Activated CD4-positive, alpha-beta T cell treated with anti-CD3 and anti-CD28 coated beads, Interleukin-2, amount 10 ng/mL, durations not matched to agents 7 days and 5 days (primary cell): ENCODE measurements at places on chromosomes 13 and 19. TPM values are rescaled to one million over a fixed set of nuclear protein-coding genes. Genes with fewer than 3 reads are reported as not detected.

CELF5 gene
- total RNA-seq, result 0.20 TPM

DOCK6 gene
- total RNA-seq, result not detected

SHISA7 gene
- total RNA-seq, result not detected

GRCh38 chr19:48720613-48721296, 1.2 kb upstream of the MAMSTR start:
- peaks cover 10% of the 10 kb centered on the region for H3K36me3 ChIP-seq
- peak overlapping the region; percentile 88 for H3K4me3 ChIP-seq
- peaks cover 30% of the 10 kb centered on the region for H3K4me1 ChIP-seq
- peak overlapping the region; percentile 98 for H3K27ac ChIP-seq
- peak; percentile 96 for DNase-seq
- no peaks in the 10 kb centered on the region for H3K27me3 ChIP-seq

DNA sequence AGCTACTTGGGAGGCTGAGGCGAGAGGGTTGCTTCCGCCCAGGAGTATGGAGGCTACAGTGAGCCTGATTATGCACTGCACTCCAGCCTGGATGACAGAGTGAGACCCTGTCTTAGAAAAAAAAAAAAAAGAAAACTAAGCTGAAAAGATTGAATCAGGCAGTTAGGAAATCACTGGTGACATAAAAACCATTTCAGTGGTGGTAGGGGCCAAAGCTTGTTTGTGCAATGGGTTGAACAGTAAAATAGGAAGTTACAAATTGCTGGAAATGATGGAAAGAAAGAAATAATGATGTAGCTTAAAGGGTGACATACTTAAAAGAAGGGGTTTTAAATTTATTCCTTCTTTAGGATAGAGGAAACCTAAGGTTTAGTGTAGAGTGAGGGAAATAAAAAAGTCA, 4.8 kb upstream of the OXGR1 start:
- no peak overlapping the region for H3K27ac ChIP-seq
- H3K27me3 ChIP-seq, result peaks cover 24% of the 10 kb centered on the region
- no peak for DNase-seq
- no peaks in the 10 kb centered on the region for H3K36me3 ChIP-seq
- H3K4me3 ChIP-seq, result no peak overlapping the region
- H3K4me1 ChIP-seq, result peaks cover 4% of the 10 kb centered on the region

DNA sequence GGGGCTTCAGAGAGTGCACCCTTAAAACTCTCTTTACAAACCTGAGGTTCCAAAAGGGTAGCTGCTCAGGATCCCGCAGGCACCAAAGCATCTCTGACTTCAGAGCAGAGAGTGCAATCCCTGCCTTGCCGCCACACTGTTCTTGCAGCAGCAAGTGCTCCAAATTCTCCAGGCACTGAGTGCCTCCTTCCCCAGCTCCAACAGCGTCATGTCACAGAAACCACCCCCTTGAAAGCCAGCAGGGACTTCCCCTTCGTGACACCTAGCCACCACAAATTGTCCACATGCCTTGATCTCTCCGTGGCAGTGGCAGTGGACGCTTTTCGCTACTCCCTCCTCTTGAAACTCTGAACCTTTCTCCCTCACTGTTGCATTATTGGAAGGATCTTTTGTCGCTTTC, 39.9 kb downstream of the MBNL2 start:
- H3K27ac ChIP-seq, result no peak overlapping the region
- H3K36me3 ChIP-seq, result peaks cover 16% of the 10 kb centered on the region
- H3K4me3 ChIP-seq, result no peak overlapping the region
- DNase-seq, result no peak
- no peaks in the 10 kb centered on the region for H3K27me3 ChIP-seq

DNA sequence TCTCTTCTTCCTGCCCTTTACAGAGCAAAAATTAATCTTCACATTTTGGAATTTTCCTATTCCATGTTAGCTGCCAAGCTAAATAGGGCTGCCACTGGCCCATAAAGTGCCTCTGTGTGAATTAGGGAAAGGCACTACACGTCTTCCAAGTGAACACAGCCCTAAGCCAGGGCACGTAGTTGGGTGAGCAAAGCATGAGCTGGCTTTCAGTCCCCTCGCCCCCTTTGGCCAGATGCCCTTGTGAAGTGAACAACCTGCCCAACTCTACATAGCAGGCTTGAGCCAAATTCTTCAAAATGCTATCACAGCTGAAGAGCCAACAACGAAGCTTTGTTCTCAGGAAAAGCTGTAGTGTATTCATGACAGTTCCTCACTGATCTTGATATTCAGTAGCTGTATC, 213.1 kb downstream of the OXGR1 start:
- no peak for DNase-seq
- H3K36me3 ChIP-seq, result no peaks in the 10 kb centered on the region
- H3K27ac ChIP-seq, result no peak overlapping the region
- no peaks in the 10 kb centered on the region for H3K4me1 ChIP-seq
- H3K27me3 ChIP-seq, result no peaks in the 10 kb centered on the region

DNA sequence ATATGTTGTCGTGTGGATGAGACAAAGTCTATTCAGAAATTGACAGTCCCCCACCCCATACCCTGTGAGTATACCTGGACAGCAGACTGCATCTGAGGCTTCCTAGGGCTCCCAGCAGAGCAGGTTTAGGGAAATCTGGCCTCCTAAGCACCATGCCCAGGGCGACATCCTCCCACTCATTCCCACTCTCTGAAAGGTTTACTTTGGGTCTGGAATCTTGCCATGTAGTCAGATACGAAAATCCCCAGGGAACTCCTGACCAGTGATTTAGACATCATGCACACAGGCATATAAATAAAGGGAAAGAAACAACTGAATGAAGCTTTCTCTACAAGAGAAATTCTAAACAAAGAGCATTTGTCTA, 717 bp upstream of the NALCN start:
- no peak overlapping the region for H3K27ac ChIP-seq
- no peak overlapping the region for H3K4me3 ChIP-seq
- peaks cover 2% of the 10 kb centered on the region for H3K4me1 ChIP-seq
- no peaks in the 10 kb centered on the region for H3K36me3 ChIP-seq

DNA sequence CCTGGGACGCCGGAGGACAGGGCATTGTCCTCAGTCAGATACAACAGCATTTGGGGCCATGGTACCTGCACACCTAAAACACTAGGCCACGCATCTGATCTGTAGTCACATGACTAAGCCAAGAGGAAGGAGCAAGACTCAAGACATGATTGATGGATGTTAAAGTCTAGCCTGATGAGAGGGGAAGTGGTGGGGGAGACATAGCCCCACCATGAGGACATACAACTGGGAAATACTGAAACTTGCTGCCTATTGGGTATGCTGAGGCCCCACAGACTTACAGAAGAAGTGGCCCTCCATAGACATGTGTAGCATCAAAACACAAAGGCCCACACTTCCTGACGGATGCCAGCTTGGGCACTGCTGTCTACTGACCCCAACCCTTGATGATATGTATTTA, 1.4 kb upstream of the ICAM4 start:
- H3K27me3 ChIP-seq, result peaks cover 27% of the 10 kb centered on the region
- peaks cover 50% of the 10 kb centered on the region for H3K4me1 ChIP-seq
- no peak for DNase-seq
- H3K36me3 ChIP-seq, result peaks cover 26% of the 10 kb centered on the region
- H3K4me3 ChIP-seq, result no peak overlapping the region

DNA sequence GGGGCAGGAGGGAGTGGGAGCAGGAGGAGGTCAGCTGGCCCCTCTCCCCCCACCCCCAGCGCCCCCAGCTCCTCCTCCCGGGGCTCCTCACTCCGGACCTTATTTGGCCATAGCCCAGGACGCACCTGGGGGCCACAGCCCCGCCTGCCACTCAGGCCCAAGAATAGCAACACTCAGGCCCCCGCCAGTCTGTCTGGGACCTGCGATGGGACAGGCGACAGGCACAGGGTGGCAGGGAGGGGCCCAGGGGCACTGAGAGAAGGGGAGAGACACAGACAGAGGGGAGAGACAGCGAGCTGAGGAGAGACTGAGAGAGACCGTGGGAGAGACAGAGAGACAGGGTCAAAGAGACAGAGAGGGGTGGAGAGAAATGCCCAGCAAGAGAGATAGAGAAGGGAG, 10.2 kb downstream of the JOSD2 start:
- H3K36me3 ChIP-seq, result no peaks in the 10 kb centered on the region
- DNase-seq, result no peak
- no peaks in the 10 kb centered on the region for H3K4me1 ChIP-seq
- no peak overlapping the region for H3K4me3 ChIP-seq
- H3K27ac ChIP-seq, result no peak overlapping the region

DNA sequence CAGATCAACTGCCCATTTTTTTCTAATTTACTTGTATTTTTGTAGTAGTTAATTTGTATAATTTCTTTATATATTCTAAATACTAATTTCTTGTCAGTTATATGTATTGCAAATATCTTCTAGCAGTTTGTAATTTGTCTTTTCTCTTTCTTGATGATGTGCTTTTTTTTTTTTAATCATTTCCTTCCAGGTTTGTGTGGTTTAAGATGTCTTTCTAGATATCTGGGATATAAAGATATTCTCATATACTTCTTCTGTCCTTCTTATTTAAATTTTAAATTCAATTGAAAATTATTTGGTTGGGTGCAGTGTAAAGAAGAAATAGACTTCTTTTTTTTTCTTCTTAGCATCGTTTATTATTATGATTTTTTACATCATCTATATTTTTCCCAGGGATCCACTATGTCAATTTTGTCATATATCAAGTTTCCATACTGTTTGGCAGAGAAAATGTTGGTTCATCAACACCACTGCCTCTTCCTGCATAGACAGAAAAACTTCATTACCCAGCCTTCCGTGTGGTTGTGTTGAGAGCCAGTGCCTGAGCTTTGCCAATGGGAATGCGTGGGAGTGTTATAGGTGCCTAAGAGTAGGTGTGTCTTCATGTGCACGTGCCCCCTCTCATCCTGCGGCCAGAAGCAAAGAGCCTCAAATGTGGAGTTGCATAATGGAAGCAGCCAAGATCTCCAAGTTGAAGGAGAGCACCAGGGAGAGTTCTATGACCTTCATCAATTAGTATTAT, 15.8 kb downstream of the CPB2 start:
- no peaks in the 10 kb centered on the region for H3K4me1 ChIP-seq
- no peak overlapping the region for H3K4me3 ChIP-seq
- H3K36me3 ChIP-seq, result no peaks in the 10 kb centered on the region
- peaks cover 13% of the 10 kb centered on the region for H3K27me3 ChIP-seq
- no peak overlapping the region for H3K27ac ChIP-seq

- H3K4me3 ChIP-seq, result no peak overlapping the region
- peaks cover 12% of the 10 kb centered on the region for H3K4me1 ChIP-seq
- H3K27ac ChIP-seq, result no peak overlapping the region
- H3K27me3 ChIP-seq, result peaks cover 3% of the 10 kb centered on the region
- no peak for DNase-seq
Measured at GRCh38 chr13:26983543-26984320, 187.9 kb downstream of the USP12 start.

DNA sequence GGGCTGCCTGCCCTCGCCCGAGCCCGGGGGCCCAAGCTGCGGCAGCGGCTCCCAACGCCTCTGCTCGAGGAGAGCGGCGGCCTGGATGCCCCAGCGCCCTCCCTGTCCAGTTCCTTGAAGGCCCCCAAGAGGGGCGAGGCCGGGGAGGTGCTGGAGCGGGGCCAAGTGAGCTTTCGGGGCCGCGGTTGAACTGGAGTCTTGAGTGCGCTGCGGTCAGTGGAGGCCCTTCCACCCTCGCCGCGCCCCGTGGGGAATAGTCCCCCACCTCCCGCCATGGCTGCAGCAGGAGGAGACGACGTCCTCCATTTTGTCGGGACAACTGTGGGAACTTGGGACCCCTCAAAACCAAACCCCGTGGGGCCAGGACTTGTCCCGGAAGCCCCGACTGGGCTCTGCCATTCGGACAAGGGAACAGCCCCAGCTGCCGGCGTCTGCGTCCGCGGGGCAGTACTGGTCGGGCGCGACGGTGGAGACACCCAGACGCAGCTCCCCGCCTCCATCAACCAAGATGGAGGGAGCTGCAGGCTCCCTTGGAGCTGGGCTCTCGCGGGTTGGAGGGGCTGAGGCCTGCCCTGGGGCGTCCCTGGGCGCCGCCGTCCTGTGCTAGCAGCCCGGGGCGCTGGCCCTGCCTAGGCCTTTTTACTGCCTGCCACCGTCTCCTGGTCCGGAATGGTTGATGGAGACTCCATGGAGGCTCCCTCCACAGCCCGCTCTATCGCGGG, 736 bp upstream of the ZMYM5 start:
- peak overlapping the region; percentile 97 for H3K27ac ChIP-seq
- peaks cover 31% of the 10 kb centered on the region for H3K4me1 ChIP-seq
- peaks cover 15% of the 10 kb centered on the region for H3K36me3 ChIP-seq
- DNase-seq, result peak; percentile 53
- H3K27me3 ChIP-seq, result no peaks in the 10 kb centered on the region

- no peak for DNase-seq
- no peaks in the 10 kb centered on the region for H3K36me3 ChIP-seq
- H3K4me3 ChIP-seq, result no peak overlapping the region
- peaks cover 31% of the 10 kb centered on the region for H3K27me3 ChIP-seq
- no peak overlapping the region for H3K27ac ChIP-seq
Measured at GRCh38 chr13:30818323-30818960, 83.1 kb downstream of the ALOX5AP start.

DNA sequence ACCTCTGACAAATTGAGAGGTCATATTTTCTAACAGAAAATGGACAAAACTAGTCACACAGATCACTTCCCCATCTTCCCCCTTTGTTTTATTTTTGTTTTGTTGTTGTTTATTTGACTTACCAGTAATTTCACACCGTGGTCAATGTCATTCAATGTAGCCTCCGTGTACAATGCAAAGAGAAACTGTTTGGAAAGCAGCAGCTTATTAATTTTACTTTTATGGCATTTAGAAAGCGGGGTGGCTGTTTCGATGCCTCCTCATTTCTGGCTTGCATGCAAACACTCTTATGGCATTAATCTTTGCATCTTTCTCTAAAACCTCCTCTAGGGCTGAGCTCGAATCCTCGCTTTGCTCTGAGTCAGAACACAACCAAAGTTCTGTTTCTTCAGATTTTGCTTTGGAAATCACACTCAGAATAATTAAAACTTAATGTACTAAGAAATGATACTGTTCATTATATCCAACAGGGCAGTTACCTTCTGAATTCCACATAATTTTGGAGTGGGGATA, 77.0 kb downstream of the ZNF536 start:
- no peak for DNase-seq
- no peak overlapping the region for H3K4me3 ChIP-seq
- H3K4me1 ChIP-seq, result no peaks in the 10 kb centered on the region
- H3K27ac ChIP-seq, result no peak overlapping the region
- no peaks in the 10 kb centered on the region for H3K36me3 ChIP-seq

DNA sequence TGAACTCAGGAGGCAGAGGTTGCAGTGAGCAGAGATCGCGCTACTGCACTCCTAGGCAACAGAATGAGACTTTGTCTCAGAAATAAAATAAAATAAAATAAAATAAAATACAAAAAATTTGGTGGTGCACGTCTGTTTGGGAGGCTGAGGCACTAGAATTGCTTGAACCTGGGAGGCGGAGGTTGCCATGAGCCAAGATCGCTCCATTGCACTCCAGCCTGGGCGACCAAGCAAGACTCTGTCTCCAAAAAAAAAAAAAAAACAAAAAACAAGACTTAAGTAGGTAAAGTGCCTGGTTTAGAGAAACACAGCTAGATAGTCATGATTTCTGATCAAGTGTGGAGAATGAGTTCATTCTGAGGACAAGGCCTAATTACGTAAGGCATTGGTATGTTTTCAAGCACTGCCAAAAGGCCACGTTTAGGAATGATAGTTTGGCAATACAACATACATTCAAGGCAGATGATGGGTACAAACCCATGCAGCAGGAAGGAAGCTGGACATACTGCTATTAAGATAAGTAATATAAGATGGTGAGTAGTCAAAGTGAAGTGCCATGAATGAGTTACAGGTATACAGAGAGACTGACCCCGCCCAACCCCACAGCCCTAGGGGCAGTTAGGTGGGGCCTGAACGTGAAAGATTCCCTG, 4.8 kb upstream of the UCHL3 start:
- no peak for DNase-seq
- no peak overlapping the region for H3K27ac ChIP-seq
- H3K27me3 ChIP-seq, result no peaks in the 10 kb centered on the region
